ENCODE measurements at places on chromosomes 2 and 18. TPM values are rescaled to one million over a fixed set of nuclear protein-coding genes. Genes with fewer than 3 reads are reported as not detected.

GRCh38 chr18:13612196-13612997 lies 114.0 kb downstream of the FAM210A start:
- no peak for DNase-seq

Gene ANKRD62
- not detected for total RNA-seq

DNA sequence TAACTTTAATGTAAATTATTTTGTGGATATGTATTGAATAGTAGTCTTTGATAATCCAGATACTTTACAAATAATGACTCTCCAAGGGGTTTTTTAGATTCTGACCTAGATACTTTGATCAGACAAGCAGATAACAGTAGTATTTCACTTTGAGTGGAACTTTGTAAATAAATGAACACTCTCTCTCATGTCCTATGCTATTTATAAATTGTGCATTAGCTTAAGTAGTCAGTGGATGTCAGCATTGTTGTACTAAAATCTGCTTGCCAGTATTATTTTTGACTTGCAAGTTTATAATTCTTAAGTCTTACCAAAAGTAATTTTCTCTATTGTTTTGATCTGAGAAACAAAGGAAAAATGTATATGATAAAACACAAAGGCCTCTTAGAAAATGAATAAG lies 1113.1 kb upstream of the NRXN1 start:
- no peak for DNase-seq

DNA sequence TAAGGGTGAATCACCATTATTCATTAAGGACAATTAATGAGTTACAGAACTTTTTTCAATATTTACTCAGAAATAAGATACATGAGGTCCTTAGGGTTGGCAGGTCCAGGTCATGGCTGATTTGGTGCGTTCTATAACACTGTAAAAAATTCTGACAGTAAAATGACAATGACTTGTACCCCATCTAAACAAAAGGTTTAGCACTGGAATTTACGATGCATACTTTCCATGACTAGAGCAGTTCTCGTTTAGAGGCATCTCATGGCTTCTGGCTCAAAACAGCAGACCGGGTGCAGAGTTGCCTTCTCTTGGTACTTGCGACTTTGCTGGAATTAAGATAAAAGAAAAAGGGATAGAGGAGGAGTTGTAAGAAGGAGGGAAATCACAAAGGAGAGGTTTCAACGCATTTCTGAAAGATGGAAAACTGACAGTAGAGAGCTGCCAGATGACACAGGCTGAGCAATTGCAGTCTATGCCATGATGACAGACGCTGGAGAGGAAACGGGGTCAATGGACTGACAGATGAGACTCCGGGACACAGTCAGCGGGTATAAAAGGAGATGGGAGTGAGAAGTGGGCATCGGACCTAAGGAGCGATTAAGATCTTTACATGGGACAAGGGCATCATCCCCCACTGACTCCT lies 4.1 kb upstream of the CYS1 start:
- DNase-seq, result no peak

- DNase-seq, result no peak
Measured at GRCh38 chr2:197708331-197708730, 3.2 kb downstream of the MARS2 start.

DNA sequence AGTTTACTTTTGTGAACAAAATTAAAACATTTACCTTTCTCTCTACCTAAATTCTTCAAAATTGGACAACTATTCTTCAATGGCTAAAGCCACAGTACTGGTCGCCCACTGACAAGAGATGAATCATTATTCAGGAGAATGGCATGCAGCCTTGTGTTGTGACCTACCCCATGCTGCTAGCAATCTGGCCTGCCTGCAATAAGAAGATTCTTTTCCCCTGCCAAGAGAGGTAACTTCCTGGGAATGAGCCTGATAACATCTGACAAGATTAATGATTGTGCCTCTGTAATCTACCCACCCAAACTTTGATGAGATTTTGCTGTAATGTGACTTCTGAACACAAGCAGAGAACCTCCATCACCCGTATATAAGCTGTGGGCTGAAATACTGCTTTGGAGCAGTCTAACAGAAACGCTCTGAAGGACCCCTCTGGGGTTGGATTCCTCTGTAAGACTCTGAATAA lies 47.0 kb upstream of the ST3GAL5 start:
- peak; percentile 81 for DNase-seq

- no peak for DNase-seq
Measured at GRCh38 chr2:218332288-218332687, 24.4 kb upstream of the CATIP start.

Gene HMSD
- 0.53 TPM for total RNA-seq

DNA sequence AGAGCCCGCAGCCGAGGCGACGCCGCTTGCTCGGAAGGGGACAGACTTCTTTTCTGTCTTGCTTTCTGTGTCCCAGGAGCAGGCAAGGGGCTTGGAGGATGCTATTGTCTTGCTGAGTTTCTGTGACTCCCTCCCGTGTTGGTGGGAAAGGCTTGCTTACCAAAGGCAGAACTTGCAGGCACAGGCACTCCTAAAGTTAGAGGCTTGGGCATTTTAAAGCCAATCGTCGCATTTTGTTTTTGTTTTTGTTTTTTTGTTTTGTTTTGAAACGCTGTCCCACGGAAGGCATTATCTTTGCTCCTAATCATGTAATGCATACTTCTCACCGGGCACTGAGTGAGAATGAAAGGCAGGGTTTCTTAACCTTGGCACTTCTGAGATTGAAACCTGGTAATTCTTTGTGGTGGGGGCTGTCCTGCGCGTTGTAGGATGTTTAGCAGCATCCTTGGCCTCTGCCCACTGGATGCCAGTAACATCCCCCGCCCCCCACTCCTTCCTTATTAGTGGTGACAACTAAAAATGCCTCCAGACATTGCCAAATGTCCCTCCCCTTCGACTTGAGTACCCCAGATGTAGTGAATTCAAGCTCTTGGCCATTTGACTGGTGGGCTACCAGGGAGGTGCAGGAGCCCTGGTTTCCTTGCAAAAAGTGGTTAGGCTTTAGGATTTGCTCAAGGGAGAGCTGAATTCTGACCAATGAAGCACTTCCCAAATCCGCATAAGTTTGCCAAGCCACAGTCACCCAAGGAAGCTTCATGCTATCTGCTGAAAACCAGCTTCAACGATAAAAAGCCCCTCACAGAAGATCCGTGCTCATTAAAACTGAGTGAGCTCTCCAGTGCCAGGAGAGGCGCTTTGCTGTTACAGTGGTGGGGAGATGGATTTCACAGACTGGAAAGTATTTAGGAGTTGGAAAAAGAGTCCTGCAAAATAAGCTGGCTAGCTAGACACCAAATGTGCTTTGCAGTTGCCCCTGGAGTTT lies 1.2 kb downstream of the ANTXR1 start:
- peak; percentile 50 for DNase-seq

GRCh38 chr2:184696644-184697043 lies 98.3 kb downstream of the ZNF804A start:
- no peak for DNase-seq

DNA sequence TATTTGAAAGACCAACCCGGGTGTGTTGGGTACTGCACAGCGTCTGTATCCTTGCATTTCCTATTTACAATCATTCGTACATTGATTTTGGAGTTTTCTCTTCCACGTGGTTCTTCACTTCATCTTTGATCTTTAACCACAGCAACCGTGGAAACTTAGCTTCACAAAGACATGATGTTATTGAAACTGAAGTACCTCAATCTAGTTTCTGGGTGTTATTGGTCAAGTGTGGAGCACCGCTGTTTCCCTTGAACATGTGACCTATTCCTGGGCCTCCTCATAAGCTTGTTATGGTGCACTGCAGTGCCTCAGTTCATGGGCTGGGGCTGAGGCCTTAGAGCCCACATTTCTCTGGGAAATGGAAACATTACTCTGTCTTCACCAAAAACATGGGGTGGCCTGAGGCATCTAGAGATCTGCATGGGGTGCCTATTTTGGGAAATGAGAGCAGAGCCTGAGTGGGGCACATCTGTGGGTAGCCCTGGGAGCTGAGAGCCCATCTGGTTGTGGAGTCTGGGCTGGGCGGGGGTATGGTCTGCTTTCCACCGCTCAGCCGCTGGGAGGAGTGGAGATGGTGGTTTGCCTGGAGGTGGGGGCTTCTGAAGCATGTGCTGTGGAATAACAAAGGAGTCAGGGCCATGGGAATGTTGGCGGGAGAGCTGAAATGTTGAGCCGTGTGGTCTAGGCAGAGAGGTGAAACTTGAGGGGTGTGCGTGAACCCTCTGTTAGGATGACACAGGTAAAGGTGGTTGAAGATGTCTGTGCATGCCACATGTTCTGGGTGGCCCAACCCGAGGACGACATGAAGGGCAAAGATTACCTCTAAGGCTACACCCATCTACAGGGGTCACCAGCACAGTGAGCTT lies 37.4 kb downstream of the ZNF236 start:
- no peak for DNase-seq

Gene CTAGE1
- total RNA-seq, result 0.11 TPM

GRCh38 chr2:240260664-240261063 lies 120.2 kb upstream of the OTOS start:
- no peak for DNase-seq

- DNase-seq, result no peak
Measured at GRCh38 chr2:61792355-61792890, 61.4 kb downstream of the FAM161A start.

DNA sequence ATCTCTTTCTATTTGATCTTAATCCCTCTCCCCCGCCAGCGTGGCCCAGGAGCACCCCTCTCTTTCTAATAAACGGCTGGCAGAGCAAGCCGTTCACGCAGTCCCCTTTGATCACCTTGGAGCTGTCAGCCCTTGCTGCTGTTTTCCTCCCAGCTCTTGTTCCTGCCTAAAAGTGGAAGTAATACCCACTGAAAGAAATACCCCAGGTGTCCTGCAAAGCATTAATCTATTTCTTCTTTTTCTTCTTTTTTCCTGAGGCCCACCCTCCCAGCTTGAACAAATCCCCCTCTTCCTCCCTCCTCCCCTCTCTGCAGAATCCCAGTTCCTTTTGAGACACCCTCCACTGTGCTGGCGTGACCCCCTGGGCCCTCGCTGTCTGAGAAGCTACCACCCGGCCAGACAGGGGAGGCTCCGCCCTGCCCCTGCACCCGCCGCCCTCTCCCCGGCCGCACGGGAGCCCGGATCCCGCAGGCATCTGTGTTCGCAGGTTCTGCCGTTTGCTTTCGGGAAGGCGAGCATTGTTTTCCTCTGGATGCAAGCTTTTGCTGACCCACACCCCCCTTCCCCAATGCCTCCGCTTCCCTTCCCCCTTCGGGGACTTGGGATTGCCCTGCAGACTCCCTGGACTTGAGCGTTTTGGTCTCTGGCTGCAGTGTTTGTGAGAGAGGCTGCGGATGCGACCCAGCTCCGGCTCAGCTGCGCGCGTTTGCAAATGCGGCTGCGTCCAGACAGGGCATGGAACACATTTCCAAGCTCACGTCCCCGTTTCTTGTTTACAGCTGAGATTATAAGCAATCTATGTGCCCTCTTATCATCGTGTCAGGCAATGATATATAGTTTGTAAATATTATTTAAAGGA lies 631.5 kb downstream of the NYAP2 start:
- peak; percentile 82 for DNase-seq

DNA sequence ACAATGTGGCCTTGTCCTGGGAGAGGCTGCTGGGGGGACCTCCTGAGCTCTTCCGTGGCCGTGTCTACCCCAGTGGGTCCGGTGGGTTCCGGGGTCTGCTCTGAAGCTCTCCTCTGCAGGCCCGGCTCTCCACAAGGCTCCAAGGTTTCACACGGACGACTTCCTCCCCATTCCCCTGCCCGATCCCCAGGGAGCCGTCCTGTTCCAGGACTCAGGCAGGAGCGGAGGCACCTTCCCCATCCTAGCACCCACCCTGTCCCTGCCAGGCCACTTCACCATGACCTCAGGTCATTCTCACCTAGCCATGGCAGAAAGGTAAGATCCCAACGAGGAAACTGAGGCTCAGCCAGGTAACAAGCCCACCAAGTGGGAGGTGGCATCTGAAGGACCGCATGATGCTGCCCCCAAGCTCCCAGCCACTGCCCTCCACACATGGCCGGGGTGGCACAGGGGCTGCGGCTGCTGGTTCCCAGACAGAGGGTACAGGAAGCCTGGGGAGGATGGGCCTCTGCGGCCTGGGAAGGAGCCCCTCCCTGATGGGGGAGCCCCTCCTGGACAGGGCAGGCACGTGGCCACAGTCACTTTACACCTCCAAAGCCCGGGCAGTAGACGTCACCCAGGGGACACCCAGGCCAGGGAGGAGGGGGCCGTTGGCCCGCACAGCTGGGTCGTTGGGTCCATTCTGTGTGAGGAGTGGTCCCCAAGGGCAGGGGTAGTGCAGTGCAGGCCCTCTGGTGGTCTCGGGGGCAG lies 274.0 kb downstream of the NDUFA10 start:
- no peak for DNase-seq

Gene MAB21L4
- 0.42 TPM for total RNA-seq

- DNase-seq, result no peak
Measured at GRCh38 chr2:12979066-12979465, 262.3 kb downstream of the TRIB2 start.

- DNase-seq, result no peak
Measured at GRCh38 chr2:43879261-43879660, 40.5 kb downstream of the ABCG8 start.

DNA sequence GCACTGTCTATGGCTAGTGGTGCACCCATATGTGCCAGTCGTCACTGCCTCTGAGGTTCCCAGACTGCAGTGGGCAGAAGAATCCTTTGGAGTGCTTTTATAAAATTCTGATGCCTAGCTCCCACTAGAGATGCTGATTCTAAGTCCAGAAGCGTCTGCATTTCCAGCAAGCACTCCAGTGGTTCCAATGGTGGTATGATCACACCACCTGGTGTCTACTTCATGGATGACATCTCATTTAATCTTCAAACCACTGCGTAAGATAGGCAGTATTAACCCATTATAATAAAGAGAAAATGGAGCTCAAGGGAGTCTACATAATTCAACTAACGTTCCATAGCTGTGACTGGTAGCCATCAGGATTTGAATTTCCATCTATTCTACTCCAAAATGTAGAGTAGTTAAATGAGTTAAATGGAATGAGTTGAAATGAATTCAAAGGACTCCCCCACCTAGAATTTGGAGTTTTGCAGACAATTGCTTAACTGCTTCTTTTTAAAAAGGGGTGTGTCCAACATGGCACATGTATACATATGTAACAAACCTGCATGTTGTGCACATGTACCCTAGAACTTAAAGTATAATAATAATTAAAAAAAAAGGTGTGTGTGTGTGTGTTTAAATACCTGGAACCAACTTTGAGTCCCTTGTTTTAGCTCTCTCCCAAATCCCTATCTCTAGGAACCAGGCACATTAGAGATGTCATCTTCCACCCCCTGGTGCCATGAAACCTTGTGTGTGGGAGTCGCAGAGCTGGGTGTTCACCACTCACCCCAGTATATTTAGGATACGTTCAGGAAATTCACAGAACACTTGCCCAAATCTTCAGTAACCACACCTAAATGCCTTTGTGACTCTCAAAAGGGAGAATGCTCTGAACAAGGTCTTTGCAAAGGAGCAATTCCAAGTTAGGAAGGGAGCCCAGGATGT lies 14.1 kb downstream of the LAMA3 start:
- no peak for DNase-seq

DNA sequence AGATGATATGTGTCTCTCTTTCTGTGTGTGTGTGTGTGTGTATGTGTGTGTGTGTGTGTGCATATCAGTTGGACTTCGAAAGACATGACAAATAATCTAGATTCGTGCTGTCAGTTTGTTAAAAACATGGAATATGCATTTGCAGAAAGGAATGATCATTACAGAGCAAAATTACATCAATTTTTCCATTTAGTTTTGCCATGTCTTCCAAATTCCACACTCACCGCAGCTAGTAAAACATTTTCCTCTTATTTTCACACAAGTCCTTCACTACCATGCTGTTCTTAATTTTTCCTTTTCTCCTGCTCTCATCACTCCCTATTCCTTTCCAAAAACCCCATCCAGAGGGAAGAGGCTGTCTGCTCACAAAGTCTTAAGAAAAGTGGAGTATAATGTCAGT lies 1191.4 kb upstream of the SLC39A10 start:
- no peak for DNase-seq

Gene MAP3K19
- not detected for total RNA-seq
